ENCODE measurements at places on chromosomes 13 and 19.

GRCh38 chr13:39020853-39021462, 16.9 kb downstream of the PROSER1 start:
- no peak for DNase-seq

- no peak for DNase-seq
Observed at GRCh38 chr19:4654437-4655361, 15.4 kb downstream of the TNFAIP8L1 start.

GRCh38 chr19:36100476-36100875, 10.5 kb upstream of the OVOL3 start:
- DNase-seq, result no peak

- DNase-seq, result no peak
Observed at GRCh38 chr19:1409204-1410005, 2.0 kb downstream of the DAZAP1 start.

DNA sequence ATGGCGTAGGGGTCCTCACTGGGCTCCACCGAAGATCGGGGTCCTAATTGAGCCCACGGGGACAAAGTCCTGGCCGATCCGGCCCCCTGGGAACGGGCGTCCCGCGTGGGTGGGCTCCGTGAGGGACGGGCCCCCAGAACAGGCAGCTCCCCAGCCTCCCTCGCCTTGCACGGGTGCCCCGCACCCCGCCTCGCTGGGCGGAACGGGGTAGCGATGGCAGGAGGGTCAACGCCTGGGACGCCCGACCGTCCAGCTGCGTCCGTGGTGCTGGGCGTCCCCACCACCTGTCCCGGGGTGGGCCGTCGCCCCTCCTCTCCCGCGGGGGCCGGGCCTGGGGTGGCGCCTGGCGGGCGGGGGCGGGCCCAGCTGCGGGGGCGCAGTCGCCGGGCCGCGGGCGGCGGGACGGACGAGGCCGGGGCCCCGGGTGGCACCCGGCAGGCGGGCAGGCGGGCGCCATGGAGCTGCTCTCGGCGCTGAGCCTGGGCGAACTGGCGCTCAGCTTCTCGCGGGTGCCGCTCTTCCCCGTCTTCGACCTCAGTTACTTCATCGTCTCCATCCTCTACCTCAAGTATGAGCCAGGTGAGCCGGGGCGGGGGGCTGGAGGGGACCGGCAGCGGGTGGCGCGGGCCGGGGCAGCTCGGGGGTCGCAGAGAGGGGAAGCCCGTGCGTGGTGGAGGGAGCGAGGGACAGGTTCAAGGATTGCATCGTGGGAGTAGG, at the start of gene TMEM38A:
TMEM38A (plus strand) TSS at position 377 of the 717 bp plus-strand sequence; CDS start at position 456, 79 bp downstream.
- peak; percentile 43 for DNase-seq

DNA sequence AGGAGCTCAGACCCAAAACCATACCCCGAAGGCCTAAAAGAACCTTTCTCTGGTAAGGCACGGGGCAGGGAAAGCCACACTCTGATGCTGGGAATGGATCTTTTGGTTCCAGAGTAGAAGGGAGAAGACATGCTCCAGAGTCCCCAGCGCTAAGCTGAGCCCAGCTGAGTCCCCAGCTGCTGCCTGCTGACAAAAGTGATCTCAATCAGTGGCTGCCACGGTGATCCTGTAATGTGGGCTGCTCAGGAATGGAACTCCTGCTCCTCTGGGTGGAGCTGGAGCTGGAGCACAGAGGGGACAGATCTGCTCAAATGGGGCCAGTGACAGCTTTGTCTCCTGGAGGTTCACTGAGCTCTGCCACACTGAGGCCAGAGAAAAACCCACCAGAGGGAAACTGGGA, 70.5 kb downstream of the MLLT1 start:
- DNase-seq, result no peak

GRCh38 chr19:45492627-45493470, 4.0 kb downstream of the RTN2 start:
- no peak for DNase-seq

DNA sequence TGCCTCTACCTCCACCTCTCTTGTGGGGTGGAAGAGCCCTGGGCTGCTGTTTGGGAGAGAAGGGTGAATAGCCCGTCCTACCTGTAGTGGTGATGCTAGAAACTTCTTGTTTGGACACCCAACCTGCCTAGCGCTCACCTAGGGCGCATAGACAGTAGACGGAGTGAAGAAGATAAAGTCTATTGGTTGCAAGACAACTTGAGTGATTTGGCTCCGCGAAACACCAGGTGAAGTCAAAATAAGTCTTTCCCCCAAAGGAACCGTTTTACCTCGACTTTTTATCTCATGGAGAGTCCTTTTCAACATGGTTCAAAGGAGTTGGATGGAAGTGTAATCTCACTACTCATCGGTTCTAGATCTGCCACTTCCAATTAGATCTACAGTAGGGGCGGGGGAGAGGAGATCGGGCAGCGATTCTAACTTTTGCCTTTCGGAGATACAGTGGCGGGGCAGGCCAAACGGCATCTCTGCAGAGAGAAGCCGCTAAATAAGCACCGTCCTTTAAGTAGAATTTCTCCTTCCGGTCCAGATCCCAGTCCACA, 694 bp upstream of the ZIC5 start:
- DNase-seq, result no peak

GRCh38 chr19:33871605-33872004, 74.9 kb downstream of the KCTD15 start:
- DNase-seq, result no peak

- DNase-seq, result no peak
Observed at GRCh38 chr19:58380037-58380661, 681 bp downstream of the ZNF837 start.

DNA sequence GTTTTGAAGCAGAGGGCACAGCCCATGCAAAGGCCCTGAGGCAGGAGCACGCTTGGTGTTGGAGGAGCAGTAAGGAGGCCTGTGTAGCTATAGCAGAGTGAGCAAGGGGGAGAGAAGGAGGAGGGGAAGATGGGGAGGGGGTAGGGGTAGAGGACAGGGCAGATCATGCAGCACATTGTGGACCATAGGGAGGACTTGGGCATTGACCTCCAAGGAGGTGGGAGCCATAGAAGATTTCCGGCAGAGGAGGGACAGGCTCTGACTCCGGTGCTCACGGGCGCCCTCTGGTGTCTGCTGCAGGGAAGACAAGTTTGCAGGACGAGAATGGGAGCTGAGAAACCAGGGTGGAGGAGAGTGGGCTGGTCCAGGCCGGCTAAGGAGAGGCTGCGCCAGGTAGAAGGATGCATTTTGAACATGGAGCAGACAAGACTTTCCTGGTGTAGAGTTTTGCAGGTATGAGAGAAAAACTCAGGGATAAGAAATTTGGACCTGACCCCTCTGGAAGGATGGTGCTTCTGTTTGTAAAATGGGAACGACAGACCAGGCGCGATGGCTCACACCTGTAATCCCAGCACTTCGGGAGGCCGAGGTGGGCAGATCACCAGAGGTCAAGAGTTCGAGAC, 13.7 kb upstream of the CREB3L3 start:
- peak; percentile 9 for DNase-seq

DNA sequence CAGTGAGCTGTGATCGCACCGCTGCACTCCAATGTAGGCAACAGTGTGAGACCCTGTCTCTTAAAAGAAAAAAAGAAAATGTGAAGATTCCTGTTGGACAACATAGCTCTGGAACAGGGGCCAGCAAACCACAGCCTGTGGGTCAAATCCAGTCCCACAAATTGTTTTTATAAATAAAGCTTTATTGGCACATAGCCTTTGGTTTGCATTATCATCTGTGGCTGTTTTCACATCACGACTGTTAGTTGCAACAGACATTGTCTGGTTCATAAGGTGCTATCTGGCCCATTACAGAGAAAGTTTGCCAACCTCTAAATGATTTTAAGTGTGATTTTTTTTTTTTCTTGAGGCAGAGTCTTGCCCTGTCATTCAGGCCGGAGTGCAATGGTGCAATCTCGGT, 49.4 kb upstream of the USE1 start:
- no peak for DNase-seq

- no peak for DNase-seq
Observed at GRCh38 chr13:73687087-73687486, 447.1 kb downstream of the KLF12 start.

- DNase-seq, result no peak
Observed at GRCh38 chr19:40674291-40674690, 16.2 kb downstream of the NUMBL start.

DNA sequence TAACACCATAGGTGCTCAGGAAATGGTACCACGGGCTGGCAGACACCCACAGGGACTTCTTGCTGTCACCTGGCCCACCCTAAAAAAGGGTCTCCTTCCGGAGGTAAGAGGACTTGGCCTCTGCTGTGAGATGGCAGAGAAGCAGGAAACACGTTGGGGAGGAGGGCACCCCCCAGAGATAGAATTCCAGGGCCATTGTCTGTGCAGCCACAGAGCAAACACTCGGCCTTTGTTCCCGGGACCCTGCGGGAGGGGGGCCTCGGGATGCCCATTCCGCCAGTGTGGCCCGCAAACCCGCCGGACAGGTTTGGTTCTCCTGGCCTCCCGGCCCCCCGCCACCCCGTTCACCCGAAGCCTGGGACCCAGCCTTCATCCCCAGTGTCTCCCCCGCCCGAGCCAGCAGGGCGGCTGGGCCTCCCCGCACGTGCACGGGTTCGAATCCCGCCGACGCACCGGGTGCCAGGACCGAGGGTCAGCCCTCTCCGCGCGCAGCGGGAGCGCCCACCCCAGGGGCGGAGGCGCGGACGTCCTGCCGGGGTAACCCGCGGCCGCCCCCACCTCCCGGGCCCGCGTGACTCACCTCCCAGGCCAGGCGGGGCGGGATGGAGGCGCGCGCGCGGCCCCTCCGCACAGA, 714 bp downstream of the PLPP2 start:
- peak; percentile 24 for DNase-seq

DNA sequence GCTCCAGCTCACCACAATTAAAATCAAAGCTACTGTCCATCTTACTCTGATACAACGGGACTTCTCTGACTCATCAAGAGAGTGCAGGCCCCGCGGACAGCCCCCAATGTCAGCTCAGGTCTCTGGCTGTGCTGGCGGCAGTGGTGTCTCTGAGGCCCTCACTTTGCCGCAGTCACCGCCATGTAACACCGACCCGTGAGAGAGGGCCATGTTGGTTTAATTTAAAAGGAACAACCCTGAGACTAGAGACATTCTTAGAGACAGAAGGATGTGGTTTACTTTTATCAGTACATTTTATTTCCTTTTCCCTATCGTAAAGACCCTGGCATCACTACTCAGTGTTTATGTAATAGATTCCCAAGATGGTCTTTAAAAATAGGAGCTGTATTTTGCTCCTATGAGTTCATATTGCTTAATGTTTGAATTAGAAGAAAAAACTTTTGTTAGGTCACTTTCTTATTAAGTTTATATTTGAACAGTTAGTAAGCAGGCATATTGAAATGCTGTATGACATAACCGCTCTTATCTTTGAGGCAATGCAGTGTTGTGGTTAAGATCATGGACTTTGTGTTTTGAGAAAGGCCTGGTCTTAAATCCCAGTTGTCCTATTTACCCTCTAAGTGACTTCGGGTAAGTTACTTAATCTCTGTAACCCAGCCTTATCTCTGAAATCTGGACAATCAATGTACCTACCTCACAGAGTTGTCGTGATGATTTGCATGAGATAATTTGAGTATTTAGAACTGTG, 23.4 kb downstream of the DGKH start:
- no peak for DNase-seq

GRCh38 chr19:50500060-50500752, 10.8 kb downstream of the JOSD2 start:
- no peak for DNase-seq
